ENCODE measurements at places on chromosomes 12 and 14.

DNA sequence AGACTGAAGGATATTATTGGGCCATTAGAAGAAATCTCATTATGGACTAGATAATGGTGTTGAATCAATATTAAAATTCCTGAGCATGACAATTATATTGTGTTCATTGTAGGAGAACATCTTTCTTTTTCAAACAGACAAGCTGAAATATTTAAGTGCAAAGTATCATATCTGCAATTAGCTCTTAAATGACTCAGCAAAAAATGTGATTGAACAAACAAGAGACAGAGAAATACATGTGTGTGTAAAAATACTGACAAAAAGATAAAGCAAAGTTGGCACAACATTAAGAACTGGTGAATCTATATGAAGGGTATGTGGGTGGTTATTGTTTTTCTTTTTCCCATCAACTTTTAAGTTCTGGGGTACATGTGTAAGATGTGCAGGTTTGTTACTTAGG, 9.5 kb downstream of the CEP290 start:
- DNase-seq = no peak

DNA sequence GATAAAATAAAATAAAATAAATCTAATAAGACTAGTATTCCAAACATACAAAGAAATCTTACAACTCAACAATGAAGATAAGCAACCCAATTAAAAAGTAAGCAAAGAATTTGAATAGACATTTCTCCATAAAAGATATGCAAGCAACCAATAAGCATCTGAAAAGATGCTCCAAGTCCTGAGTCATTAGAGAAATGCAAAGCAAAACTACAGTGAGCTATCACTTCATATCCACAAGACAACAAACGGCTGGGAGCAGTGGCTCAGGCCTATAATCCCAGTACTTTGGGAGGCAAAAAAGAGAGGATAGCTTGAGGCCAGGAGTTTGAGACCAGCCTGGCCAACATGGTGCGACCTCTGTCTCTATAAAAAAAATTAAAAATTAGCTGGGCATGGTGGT, 26.8 kb downstream of the ZFYVE1 start:
- DNase-seq = no peak

GRCh38 chr12:6347367-6348338, 5.8 kb upstream of the TNFRSF1A start:
- no peak for DNase-seq

DNA sequence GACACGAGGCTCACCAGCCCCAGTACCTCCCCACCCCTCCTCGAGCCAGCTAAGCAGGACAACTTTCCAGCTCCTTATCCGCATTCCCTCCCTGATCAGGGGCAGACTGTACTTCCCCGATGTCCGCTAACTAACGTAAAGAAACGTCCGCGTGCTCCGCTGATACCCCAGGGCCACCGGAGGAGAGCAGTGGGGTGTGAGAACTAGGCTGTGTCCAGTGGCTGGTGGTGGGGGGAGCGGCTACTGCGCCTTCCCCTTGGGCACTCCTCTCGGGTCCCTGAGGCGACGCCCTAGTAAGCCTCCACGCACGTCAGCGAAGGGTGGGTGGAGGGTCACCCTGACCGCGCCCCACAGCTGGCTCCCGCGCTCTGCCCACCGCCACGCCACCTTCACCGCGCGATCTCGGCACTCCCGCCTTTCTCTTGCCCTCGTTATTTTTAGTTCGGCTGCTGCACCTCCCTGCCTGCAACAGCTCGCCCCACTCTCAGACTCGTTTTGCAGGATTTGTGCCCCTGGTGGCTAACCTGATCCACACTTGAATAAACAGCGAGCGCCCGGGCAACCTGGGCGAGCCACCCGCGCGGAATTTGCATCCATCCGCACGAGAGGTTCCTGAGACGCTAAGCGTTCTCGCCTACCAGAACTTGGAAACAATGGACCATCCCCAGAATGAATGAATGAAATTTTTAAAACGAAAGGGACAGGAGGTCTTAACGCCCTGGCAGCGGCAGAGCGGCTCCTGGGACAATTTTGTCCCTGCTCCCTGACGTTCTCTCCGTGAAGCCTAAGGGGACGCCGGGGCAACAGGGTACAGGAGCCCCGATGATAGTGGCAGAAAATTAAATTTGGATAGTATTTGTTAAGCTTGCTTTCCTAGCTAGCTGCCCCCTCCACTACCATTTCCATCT, 6.9 kb upstream of the BMP4 start:
- no peak for DNase-seq

DNA sequence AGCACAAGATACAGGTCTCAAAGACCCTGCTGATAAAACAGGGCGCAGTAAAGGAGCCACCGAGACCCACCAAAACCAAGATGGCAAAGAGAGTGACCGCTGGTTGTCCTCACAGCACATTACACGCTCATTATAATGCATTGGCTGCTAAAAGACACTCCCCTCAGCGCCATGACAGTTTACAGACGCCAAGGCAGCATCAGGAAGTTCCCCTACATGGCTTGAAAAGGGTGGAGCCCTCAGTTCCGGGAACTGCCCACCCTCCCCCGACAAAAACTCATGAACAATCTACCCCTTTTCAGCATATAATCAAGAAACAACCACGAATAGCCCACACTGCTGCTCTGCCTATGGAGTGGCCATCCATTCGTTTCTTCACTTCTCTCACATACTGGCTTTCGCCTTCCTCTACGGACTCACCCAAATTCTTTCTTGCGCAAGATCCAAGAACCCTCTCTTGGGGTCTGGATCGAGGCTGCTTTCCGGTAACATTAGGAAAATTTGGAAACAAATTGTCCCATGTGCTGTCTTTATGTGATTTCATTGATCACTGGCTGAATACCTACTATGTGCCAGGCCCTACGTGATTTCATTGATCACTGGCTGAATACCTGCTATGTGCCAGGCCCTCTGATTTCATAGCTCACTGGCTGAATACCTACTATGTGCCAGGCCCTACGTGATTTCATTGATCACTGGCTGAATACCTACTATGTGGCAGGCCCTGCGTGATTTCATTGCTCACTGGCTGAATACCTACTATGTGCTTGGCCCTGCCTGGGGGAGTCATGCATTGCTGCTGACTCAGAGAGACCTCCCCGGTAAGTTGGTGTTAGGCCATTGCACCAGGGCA, 126.4 kb downstream of the PIWIL1 start:
- no peak for DNase-seq

DNA sequence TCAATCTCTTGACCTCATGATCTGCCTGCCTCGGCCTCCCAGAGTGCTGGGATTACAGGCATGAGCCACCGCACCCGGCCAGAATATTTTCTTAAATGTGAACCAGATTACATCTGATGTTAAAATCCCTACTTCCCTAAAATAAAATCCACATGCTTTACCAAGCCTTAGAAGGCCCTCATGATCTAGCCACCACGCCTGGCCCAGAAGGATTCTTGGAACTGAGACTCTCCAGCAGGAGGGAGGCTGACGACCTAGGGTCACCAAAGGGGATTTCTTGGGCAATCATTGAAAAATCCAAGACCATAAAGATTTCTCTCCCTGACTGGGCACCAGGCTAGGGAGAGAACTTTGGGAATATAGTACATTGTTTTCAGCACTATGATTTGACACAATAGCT, 25.2 kb upstream of the RASSF3 start:
- DNase-seq = no peak

GRCh38 chr14:43872752-43873655, 634.1 kb downstream of the FSCB start:
- DNase-seq = no peak

- DNase-seq = no peak
Observed at GRCh38 chr12:17017402-17017801, 411.4 kb upstream of the LMO3 start.

DNA sequence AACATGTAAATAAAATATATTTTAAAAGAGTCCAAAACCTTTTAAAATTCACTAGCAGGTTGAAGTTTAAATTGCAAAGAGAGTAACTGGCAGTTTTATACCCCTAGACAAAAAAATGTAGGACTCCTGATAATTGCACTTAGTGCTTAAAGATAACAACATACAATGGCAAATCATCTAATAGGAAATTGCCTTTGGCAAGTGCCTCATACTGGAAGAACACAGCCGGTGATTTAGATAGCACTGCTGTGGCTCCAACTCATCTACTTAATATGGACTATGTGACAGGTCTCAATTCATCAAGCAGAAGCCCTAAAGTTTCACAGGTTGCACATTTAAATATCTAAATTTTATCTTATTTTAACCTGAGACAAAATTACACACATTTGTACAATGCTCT, 13.4 kb downstream of the C12orf50 start:
- DNase-seq = no peak

DNA sequence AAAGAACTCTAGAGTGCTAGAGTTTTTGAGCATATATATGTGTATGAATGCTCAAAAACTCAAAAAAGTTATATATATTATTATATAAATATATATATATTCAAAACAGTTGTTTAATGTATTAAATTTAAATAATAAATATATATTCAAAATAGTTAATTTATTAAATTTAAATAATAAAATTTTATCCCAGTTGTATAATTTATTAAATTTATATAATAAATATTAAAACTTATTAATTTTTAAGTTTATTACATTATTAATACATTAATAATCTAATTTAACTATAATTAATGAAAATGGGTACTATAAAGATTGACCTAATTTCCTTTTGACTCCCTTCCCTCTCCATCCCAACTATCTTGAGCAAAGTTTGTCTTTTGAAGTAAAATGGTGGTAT, 97.8 kb downstream of the RERG start:
- DNase-seq = no peak

DNA sequence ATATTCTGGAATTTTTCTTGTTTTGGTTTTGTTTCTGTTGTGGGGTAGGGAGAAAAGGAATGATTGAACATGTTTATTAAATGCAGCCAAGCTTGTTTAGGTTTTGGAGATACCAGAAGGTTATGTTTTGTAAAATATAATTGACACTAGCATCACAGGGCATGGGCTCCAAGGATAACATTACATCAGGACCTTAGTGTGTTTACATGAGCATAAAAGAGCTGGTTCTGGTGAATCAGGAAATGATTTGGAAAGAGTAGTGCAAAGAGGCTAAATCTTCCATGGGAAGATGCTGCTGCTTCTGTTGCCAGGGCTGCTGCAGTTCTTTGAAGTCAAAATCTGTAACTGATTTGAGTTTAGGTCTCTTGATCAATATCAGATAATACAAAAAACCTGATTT, 118.7 kb downstream of the ETNK1 start:
- DNase-seq = no peak

DNA sequence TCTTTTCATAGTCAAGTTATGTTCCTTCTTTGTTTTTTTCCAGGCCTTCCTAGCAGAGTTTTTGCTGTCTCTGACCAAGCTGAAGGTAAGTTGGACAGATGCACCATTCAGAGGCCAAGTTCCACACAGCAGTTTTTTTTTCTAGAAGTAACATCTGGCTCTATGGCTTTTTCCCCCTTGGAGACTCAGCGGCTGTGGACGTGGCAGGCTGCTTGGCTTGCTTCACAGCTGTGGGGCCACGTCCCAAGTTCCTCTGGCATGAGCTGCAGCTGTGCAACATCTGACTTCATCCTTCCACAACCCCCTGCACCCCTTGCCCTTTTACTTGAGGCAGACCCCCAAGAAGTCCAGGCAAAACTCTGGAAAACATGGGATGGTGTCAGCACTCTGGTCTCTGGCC, 24.2 kb upstream of the RHOJ start:
- no peak for DNase-seq

- no peak for DNase-seq
Observed at GRCh38 chr14:54830650-54831049, 72.0 kb downstream of the GCH1 start.

- peak; percentile 40 for DNase-seq
Observed at GRCh38 chr12:122979908-122980182, 636 bp upstream of the ARL6IP4 start.

- DNase-seq = no peak
Observed at GRCh38 chr12:83763425-83763824, 1076.7 kb downstream of the TMTC2 start.

DNA sequence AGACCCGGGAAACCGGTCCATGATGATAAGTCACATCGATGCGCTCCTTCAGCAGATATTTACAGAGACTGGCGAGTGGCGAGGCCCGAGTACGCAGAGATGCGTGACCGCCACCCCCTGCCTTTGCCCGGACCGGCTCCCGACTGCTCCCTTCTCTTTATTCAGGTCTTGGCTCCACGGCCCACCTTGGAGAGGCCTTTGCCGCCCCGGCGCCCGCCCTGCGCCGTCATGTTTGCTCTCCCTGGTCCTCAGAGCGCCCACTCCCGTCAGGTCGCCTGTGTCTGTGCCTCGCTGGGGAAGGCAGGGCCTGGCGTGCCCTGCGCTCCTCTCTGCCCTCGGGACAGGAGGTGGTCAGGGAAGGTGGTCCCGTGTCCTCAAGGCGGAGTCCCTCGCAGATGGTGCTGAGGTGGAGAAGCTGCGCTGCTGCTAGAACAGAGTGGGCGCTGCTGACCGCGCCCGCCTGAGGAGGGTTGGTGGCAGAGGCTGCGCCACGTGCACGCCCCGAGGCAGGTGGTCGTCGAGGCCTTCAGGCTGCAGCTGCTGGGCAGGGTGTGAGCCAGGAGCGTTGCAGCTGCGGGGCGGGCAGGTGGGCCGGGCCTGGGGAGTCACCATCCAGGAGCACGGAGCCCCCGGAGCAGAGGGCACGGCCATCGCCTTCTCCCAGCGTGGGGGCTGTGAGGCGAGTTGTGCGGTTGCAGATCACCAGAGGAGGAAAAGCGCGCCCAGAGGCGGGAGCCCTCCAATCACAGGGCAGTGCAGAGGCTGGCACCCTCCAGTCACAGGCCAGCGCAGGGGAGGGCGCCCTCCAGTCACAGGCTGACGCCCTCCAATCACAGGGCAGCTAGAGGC, 27.2 kb downstream of the DDX51 start:
- no peak for DNase-seq

DNA sequence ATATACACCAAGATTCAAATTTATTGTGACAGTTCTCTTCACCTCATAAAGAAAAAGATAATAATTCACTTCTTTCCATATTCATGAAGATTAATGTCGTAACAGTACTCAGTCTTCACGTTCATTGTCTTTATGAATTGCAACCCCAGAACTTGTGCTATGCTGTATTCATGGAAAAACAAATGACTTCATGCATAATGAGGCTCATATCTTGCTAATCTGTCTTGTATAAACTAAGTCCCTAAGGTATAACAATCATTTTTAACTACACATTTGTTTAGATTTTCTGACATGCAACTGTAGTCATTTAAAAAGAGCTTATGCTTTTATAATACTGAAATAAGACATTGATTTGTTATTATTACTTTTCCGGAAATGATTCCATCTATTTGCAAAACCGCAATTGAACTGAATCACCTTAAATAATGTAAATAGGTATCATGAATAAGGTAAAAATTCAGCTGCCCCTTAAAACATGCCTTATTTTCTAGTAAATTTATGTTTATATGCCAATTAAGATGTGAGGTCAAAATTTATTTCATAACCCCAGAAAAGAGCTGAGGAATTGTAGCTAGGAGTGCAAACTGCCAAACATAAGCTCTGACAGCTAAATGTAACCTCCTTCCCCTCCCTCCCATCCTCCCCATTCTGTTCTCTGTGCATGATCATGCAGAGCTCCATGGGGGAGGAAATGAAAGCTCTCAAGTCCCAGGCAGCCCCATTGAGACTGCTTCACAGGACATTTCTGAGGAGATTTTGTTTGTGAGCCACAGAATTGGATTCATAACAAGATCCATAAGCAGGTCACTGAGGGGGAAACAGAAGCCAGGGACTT, 301.6 kb downstream of the ATP23 start:
- no peak for DNase-seq

- DNase-seq = no peak
Observed at GRCh38 chr12:2982361-2982760, 23.2 kb downstream of the TEAD4 start.
